ENCODE measurements at places on chromosomes 16 and 17. TPM values are rescaled to one million over a fixed set of nuclear protein-coding genes. Genes with fewer than 3 reads are reported as not detected.

YPEL3 gene
- total RNA-seq = 12.9 TPM

CDC6 gene
- 19.1 TPM for total RNA-seq

DNASE1L2 gene
- total RNA-seq = 1.1 TPM

SOST gene
- not detected for total RNA-seq

SLFN14 gene
- total RNA-seq = not detected

ASGR1 gene
- total RNA-seq = 0.87 TPM

PMFBP1 gene
- total RNA-seq = not detected
